ENCODE measurements at places on chromosomes 12 and 14.
A peak's percentile ranks its signal among the peaks of the same experiment; 100 is the strongest.

DNA sequence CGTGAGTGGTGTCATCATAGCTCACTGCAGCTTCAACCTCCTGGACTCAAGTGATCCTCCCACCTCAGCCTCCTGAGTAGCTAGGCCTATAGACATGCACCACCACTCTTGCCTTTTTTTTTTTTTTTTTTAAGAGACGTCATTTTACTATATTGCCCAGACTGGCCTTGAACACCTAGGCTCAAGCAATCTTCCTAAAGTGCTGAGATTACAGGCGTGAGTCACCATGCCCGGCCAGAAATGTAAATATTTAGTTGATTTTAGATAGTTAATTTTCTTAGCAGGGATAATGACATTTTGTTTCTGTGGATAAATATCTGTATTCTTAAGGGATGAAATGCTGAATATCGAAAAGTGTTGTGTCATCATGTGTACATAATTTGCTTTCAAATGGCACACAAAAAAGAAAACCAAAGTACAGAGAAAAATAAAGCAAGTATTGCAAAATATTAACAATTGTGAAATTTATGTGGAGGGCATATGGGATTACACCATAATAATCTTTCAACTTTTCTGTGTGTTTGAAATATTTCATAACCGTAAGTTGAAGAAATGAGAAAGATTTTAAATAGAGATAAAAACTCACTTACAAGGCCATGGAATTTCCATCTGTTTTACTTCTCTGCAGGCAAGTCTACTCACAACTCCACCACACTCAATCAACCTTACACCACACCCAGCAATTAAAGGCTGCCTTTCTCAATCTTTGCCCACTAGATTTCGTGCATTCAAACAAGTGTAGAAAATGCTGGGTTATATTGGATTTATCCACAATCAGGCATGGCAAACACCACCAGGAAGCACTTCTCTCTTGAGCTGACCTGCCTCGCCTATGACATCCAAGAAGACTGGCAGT, 93.7 kb downstream of the SPTSSA start:
- DNase-seq, result no peak

DNA sequence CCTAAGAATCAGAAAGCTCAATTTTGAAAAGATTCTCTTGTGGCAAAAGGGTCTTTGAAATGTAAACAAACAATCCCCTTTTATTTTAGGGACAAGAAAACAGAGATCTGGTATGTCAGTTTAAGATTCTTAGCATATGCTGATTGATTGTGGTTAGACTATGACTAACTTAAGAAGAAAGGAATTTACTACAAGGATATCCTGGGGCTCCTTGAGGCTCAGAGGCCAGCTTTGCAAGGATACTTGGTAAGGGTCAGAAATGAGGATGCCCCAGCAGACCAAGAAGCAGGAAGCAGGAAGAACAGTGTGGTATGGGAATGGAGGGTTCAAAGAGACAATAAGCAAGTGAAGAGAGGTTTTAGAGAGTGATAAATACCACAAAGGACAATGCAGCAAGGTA, 474.6 kb downstream of the ETNK1 start:
- peak; percentile 9 for DNase-seq

DNA sequence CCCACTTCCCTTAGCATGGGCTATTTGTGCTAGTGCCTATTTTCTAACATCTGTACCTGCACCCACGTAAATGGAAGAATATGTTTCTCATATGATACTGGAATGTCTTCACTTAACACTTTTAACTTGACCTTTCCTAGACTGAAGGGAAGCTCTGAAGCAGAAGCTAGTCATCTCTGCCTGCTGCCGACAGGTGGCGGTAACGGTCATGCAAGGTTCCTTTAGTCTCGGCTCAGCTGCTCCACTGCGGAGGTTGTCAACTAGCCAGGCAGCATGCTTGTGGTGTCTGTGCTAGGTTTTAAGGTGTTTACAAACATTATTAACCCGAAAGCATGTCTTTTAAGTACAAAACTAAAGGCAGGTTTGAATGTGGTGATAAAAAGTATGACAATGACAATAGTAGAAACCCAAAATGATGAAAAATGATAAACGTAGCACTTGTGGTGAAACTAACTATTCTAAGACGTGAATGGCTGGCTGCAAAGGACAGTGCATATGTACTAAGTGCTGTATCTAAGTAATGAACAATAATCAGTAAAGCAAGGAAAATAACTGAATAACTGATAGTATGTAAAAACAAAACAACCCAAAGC, 117.2 kb downstream of the GRIN2B start:
- peak; percentile 45 for DNase-seq

DNA sequence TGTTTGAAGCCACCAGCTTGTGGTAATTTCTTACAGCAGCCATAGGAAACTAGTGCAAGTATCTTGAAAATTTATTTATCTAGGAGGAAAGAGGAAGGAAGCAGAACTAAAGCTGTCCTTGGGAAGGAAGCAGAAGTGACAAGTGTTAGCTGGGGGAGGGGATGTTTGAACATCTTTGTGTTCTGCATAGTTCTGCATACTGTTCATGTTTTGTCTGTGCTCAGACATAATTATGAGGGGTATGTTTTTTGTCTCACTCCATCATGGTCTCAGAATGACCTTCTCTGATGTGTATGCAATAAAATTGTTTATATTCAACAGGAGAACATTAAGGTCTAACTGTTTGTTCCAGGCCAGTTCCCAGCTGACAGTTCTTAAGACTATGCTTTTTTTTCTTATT, 606.5 kb downstream of the GALC start:
- DNase-seq, result no peak

- no peak for DNase-seq
Measured at GRCh38 chr12:47393403-47393790, 312.4 kb downstream of the RPAP3 start.

DNA sequence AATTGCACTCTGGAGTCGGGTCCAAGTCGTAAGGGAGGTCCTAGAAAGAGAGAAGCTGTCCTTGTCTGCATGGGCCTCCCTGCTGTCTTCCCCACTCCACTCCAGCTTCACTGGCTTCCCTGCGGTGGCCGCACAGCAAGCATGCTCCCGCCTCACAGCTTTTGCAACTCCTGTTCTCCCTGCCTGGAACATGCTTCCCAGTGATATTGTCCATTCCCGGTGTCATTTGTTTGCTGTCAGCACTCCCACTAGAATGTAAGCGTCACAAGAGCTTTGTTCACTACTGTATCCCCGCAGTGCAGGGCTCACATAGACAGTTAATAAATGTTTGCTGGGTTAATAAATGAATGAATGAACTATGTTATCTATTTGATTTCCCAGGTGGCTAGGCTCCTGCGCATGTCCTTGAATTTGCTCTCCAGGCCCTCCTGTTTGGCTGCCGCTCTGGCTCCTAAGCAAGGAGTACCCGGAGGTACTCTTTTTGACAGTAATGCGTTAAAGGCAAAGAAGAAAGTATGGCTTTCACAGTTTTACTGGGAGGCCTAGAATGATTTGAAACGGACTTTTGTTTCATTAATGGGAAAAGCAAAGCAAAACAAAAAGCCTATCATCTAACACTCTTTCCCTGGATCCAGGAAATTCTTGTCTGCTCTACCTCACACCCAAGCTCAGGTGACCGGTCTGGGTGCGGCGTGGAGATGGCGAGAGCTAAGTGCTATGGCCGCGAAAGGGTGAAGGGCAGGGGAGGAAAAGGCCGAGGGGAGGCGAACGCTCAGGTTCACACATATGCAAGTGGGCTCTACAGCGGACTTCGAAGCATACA, 6.2 kb upstream of the SLC7A7 start:
- no peak for DNase-seq

DNA sequence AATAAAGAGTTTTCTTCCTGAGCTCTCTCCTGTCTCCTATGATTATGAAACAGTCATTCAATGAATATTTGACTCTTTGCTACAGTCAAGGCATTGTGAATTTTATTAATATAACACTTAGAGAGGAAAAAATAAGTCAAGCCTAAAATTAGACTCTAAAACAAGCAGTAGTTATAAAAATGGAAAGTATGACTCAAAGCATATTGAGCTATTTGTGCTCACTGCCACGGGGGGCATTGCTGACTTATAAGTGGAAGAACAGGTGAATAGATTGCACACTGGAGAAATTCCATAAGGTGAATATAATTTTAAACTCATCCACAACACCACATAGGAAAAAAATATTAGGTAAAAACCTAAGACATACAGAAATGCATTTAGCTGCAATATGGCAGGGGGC, 87.7 kb upstream of the CCDC196 start:
- no peak for DNase-seq

DNA sequence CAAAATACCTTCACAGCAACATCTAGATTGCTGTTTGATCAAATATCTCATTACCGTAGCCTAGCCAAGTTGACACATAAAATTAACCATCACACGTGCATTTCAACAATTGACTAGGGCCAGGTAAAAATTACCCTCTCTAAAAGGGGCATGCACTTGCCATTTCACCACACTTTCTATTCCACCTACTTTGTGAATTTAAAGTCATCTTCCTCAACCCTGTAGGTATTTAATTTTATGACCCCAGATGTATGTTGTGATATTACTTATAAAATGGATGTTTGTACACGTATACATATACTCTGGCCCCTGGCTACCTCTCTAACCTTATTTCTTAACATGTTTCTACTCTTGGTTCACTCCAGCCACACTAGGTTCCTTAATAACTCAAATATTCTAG, 160.2 kb downstream of the FOXA1 start:
- DNase-seq, result no peak

GRCh38 chr14:58822856-58823255, 185.1 kb downstream of the DACT1 start:
- DNase-seq, result no peak

- DNase-seq, result no peak
Measured at GRCh38 chr12:132754160-132754932, 7.3 kb downstream of the ANKLE2 start.

GRCh38 chr14:56088941-56089340, 29.3 kb upstream of the PELI2 start:
- DNase-seq, result no peak

GRCh38 chr12:131729254-131729955, 18.5 kb downstream of the SFSWAP start:
- DNase-seq, result no peak

DNA sequence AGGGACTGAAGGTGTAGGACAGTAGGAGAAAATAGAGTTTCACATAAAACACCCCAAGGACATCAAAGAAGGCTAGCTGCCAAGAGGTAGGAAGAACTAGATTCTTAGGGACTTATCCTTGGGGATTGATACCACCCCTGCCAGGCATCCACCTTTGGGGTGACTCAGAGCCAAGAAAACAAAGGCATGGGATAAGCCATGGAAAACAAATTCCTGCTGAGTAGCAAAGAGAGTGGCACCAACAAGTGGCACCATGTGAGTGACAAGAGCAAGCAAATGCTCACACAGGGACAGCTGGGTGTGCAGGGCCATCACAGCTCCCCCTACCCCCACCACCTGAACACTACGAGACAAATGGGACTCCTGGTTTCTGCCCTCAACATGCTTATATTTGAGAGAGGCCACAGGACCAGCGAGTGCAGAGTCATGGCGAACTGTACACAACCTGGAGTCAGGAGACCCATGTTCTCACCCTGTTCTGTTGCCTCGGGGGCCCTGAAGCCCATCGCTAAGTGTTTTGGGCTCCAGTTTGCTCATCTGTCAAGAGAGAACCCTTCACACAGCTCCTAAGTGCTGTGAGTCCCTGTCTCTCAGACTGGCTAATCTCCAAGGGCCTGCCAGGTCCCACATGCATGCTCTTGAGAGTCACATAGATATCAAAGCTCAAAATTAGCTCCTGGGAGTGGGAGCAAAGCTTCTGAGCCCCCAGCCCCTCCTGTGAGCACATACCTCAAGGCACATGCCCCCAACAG, 91.9 kb downstream of the DPF3 start:
- no peak for DNase-seq

- DNase-seq, result no peak
Measured at GRCh38 chr12:107875786-107876185, 101.3 kb downstream of the ASCL4 start.

DNA sequence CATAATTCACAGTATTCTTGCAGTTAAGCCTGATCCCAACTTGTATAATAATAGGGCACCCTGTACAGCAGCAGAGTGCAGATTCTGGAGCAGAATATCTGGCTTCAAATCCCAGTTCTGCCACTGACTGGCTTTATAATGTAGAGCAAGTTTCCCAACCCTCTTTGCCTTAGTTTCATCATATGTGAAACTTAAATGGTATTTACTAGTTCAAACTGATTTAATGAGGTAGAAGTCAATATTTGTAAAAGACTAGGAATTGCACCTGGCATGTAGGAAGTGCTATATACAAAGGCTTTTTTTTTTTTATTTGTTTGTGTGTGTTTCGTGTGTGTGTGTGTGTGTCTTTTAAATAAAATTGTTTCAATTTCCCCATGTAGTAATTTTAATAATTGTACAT, 125.9 kb downstream of the CCER1 start:
- DNase-seq, result no peak

- no peak for DNase-seq
Measured at GRCh38 chr12:55072083-55072482, 52.3 kb downstream of the NEUROD4 start.

DNA sequence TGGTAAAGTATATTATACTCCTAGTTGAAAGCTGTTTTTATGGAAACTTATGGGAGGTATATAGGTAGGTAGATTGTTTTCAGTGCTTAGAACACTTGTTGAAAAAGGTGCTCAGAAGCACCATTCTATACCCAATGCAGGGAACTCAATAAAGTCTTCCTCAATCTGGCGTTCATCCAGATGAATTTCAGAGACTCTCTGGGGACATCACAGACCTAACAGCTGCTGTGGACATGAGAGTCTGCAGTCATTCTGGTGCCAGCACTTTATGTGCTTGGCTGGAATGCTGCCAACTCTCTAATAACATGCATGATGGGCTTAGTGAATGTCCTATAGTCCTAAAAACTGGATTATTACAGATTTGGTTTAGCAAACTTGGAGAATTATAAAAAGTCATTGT, 115.9 kb downstream of the NTN4 start:
- DNase-seq, result no peak

DNA sequence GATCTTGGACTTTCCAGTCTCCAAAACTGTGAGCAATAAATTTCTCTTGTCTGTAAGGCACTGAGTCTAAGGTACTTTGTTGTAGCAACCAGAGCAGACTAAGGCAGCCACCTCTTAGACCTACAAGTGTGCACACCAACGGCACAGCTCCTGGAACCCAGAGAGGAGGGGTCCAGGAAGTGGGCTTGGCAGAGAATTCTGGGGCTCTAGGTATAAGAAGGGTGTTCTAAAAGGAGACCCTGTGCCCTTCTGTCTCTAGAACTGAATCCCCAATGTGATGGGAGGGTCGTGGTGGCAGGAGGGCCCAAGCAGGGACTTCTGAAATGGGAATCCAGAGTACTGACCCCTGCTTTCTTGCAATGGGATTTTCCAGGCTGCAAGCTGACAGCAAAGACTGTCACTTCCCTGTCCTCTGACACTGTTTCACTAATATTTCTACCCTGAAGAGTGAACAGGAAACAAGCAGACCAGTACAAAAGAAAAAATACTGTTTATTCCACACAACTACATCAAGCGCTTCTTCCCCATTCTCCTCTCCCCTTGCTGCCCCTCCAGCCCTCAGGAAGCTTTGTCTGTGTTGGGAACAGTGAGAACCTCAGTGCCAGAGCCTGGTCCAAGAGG, 13.6 kb upstream of the TFCP2 start:
- no peak for DNase-seq

DNA sequence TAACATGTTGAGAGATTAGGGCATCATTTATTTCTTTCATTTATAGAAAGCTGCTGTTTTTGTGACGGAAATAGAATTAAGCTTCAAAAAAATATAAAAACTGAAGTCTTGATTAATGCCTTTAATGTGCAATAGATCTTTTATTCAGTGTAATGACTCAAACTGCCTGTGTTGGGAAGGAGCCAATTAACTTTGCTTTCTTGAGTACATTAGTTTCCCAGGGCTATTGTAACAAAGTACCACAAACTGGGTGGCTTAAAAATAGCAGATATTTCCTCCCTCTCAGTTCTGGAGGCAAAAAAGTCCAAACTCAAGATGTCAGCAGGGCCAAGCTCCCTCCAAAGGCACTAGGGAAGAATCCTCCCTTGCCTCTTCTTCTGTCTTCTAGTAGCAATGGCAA, 36.6 kb downstream of the EID3 start:
- no peak for DNase-seq

All from iPS DF 19.7 (cell line).